ENCODE measurements at places on chromosomes 16 and 17.

DNA sequence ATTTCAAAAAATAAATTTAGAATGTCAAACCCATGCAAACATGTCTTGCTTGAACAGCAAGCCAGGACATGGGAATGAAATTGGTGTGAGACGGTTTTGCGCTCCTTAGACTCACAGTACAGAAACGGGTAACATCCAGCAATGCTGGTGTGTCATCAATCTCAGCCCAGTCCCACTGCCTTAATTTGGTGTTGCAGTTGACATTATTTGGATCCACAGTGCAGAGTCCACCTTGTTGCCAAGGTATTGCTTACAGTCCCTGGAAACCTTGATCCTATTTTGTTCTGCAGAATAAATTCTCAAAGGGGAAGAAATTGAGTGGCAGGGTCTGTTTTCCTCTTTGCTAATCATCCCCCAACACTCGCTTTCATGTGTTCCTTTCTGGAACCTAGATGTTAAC, 311.6 kb upstream of the MON1B start:
- DNase-seq, result no peak

GRCh38 chr17:65039336-65039988, 17.1 kb downstream of the GNA13 start:
- no peak for DNase-seq

DNA sequence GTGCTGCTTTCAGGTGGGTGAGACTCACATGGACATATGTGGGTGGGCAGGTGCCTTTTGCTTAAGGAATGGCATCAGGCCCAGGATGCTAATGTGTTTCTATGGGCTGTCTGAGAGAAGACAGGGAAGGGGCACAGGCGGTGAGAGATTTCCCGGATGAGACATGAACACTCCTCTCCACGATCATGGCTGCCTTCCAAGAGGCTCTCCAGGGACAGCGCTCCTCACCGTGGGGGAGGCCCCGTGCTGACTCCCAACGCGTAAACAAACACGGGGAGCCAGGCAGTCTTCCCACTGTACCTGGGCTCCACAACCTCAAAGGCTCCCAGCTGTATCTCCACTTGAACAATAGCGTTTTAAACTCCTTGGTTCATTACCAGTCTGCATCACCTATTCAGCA, 42.8 kb downstream of the CDK5R1 start:
- DNase-seq, result no peak

DNA sequence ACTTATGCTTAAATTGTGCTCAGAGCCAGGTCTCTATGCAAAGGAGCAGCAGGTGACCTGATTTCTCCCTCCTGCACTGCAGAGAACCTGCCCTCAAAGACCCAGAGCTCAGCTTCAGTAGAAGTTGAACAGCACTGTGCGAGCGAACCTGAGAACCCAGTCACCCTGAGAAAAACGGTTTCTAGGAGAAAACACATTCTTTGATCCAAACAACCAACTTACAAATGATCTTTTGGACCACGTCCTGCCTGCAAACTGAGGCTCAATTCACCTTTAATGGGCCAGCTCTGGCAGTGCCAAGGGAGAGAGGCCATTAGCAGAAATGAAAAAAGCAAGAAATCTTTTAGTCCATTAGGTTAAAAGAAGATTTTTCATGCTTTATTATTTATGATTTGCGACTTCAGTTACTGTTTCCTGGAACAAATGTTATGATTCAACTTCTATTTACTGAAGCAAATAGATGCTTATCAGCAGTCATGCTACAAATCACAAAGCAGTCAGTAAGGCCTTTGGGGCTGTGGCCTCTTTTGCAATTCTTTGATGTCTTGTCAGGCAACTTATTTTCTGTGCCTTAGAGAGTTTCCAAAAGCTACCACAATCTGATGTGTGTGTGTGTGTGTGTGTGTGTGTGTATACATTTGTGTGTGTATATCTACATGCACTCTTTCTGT, 65.7 kb upstream of the LRRC37A3 start:
- no peak for DNase-seq

GRCh38 chr17:80430446-80431245, 15.7 kb downstream of the ENDOV start:
- no peak for DNase-seq

GRCh38 chr16:24523569-24523968, 15.8 kb upstream of the RBBP6 start:
- no peak for DNase-seq

DNA sequence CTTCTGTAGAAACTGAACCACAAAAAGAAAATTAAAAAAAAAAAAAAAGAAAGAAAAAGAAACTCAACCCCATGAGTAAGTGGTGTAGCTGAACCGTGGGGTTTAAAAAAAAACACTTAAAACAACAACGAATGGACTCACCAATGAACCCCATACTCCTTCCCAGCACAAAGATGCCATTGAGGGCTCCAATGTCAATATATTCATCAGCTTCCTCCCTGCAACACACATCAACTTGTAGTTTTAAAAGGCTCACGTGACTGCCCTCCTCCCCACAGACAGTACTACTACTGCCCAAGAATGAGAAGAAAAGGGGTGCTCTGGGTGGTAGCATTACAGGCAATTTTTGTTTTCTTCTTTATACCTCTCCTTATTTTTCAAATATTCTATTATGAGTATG, 3.3 kb upstream of the KLHL11 start:
- no peak for DNase-seq

DNA sequence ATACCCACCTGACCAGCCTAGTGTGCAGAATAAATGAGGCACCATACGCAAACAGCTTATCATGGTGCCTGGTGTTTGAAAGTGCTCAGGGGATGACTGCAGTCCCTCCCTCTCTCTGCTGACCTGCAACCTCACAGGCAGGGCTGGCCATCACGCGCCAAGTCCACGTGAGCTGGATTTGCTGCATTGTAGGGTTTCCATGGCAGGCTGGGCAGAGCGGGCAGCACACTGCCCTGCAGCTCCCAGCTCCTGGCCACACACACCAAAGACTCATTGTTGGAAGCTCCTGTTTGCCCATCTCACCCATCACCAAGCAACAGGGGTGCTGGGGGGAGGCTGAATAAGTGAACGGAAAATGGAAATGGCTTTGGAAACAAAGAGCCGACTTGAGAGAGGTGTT, 81.8 kb downstream of the IRX3 start:
- DNase-seq, result no peak

DNA sequence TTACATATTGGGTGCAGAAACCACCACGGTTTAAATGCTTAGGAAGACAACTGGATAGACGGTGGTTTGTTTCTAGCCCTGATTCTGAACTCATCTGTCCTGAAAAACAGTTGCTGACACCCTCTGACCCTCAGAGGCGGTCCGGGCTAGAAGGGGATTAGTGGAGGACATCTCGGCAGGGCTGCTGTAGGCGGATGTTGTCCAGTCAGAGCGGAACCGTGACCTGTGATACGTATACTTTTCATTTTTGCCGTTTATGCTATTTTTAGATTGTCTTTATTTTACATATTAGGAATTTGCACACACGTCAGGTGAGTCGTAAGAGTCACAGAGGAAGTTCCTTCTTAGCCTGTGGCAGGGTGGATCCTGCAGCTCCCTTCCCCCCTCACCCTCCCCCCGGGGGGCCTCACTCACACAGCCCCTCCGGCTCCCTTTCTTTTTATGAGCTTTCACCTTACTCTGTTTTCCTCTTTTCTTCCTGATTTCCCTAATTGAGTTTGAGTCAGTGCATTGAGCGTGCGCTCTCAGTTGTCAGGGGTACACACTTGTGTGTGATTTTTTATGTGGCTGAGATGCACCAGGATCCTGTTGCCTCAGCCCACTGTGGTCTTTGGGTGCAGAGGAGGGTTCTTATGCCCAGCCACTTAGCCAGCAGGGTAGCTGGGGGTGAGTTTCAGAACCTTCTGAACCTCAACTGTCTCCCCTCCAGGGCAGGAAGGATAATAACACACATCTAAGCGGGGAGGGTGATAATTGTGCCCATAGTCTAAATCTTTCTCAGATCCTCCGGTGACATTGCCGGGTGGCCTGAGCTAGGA, 211.1 kb upstream of the CHMP6 start:
- no peak for DNase-seq

Data from skeletal muscle cell (primary cell).